ENCODE measurements at places on chromosomes 7 and 10.

DNA sequence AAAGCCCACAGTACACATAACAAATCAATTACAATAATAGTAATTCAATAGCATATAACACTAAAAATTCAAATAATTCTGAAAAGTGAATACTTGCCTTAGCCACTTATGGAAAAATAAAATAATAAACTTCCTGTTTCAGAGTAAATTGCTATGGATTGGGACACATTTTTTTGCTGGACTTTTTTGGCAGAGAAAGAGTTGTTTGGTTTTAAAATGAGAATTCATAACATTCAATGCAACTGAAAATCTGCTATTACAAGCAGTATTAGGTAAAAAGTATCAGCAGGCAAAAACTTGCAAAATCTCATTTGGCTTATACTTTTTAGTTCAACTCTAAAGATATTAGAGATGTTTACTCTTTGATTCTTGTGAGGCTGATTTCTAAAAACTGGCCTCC is 141.7 kb downstream of the NRCAM start:
- no peaks in the 10 kb centered on the region for H3K27me3 ChIP-seq
- H3K36me3 ChIP-seq: no peaks in the 10 kb centered on the region
- H3K4me3 ChIP-seq: no peak overlapping the region
- DNase-seq: no peak
- peaks cover 21% of the 10 kb centered on the region for H3K4me1 ChIP-seq

GRCh38 chr7:97480772-97481390 is 251.0 kb upstream of the TAC1 start:
- no peak overlapping the region for H3K4me3 ChIP-seq
- no peaks in the 10 kb centered on the region for H3K4me1 ChIP-seq
- no peaks in the 10 kb centered on the region for H3K27me3 ChIP-seq
- no peak for DNase-seq

- no peak overlapping the region for H3K4me3 ChIP-seq
- H3K4me1 ChIP-seq: peaks cover 43% of the 10 kb centered on the region
- no peaks in the 10 kb centered on the region for H3K36me3 ChIP-seq
- peak overlapping the region; percentile 85 for H3K27ac ChIP-seq
Observed at GRCh38 chr7:37218956-37219355, 229.7 kb downstream of the ELMO1 start.

- H3K4me3 ChIP-seq: no peak overlapping the region
- H3K27me3 ChIP-seq: no peaks in the 10 kb centered on the region
- H3K4me1 ChIP-seq: peaks cover 7% of the 10 kb centered on the region
- DNase-seq: no peak
Observed at GRCh38 chr7:43491984-43492383, 90.9 kb upstream of the STK17A start.

- no peak overlapping the region for H3K4me3 ChIP-seq
- DNase-seq: no peak
- peaks cover 14% of the 10 kb centered on the region for H3K36me3 ChIP-seq
- peaks cover 25% of the 10 kb centered on the region for H3K4me1 ChIP-seq
Observed at GRCh38 chr10:64379898-64380297, 858.7 kb downstream of the REEP3 start.

- no peak for DNase-seq
- H3K4me1 ChIP-seq: no peaks in the 10 kb centered on the region
- no peak overlapping the region for H3K4me3 ChIP-seq
- no peak overlapping the region for H3K27ac ChIP-seq
- H3K36me3 ChIP-seq: peaks cover 7% of the 10 kb centered on the region
Observed at GRCh38 chr7:630111-630511, 96.4 kb upstream of the DNAAF5 start.

- no peak overlapping the region for H3K4me3 ChIP-seq
- H3K27ac ChIP-seq: no peak overlapping the region
- DNase-seq: no peak
- no peaks in the 10 kb centered on the region for H3K36me3 ChIP-seq
- no peaks in the 10 kb centered on the region for H3K4me1 ChIP-seq
Observed at GRCh38 chr7:230274-230673, 37.9 kb downstream of the FAM20C start.

GRCh38 chr7:98354511-98355249 is 46.2 kb downstream of the BAIAP2L1 start:
- peak overlapping the region; percentile 83 for H3K27ac ChIP-seq
- H3K27me3 ChIP-seq: no peaks in the 10 kb centered on the region
- DNase-seq: no peak

- H3K4me1 ChIP-seq: peaks cover 9% of the 10 kb centered on the region
- peaks cover 100% of the 10 kb centered on the region for H3K27me3 ChIP-seq
- H3K36me3 ChIP-seq: no peaks in the 10 kb centered on the region
- no peak overlapping the region for H3K4me3 ChIP-seq
Observed at GRCh38 chr7:31767686-31768358, 80.8 kb downstream of the PPP1R17 start.

- no peak for DNase-seq
- H3K27me3 ChIP-seq: no peaks in the 10 kb centered on the region
- H3K27ac ChIP-seq: peak overlapping the region; percentile 71
- peaks cover 39% of the 10 kb centered on the region for H3K4me1 ChIP-seq
Observed at GRCh38 chr10:109913306-109913892, 9.9 kb downstream of the XPNPEP1 start.

- peaks cover 15% of the 10 kb centered on the region for H3K4me1 ChIP-seq
- no peak overlapping the region for H3K27ac ChIP-seq
- no peak for DNase-seq
Observed at GRCh38 chr10:21263263-21263803, 262.1 kb downstream of the SKIDA1 start.

- no peaks in the 10 kb centered on the region for H3K27me3 ChIP-seq
- no peak overlapping the region for H3K27ac ChIP-seq
- H3K36me3 ChIP-seq: peaks cover under 1% of the 10 kb centered on the region
- no peak overlapping the region for H3K4me3 ChIP-seq
Observed at GRCh38 chr10:24551161-24551560, 172.5 kb downstream of the ARHGAP21 start.

Data from WTC11 (cell line).